Lower leg skin (tissue), 4 donors: ENCODE measurements at places on chromosomes 1 and 21. TPM values are rescaled to one million over a fixed set of nuclear protein-coding genes. Genes with fewer than 3 reads are reported as not detected.

- DNase-seq, result no peak
Observed at GRCh38 chr1:158020886-158021620, 27.6 kb downstream of the KIRREL1 start.

DNA sequence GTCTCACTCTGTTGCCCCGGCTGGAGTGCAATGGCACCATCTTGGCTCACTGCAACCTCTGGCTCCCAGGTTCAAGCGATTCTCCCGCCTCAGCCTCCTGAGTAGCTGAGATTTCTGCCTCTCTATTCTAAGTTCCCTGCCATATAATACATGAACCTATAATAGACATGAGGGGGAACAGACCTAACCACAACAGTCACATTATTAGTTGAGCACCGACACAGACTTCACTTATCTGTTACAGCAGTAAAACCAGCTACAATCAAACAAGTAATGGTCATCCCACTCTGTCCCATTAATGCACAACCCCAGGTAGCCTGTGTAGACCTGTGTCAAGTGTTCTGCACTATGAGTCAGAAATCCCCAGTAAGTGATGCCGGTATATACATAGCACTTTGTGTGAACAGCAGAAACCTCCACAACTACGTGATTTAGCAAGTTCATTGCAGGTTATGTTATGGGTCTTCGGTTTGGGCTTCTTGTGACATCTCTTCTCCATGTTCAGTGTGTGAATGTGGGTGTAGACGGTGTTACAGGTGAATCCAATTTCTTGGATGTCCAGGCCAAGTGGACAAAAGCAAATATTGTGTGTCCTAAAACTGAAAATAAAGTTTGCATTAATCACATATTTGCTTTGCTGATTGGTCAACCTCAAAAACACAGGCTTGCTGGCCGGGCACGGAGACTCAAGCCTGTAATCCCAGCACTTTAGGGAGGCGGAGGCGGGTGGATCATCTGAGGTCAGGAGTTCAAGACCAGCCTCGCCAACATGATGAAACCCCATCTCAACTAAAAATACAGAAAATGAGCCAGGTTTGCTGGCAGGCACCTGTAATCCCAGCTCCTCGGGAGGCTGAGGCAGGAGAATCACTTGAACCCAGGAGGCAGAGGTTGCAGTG, 3.6 kb downstream of the MMACHC start:
- no peak for DNase-seq

GRCh38 chr1:53949023-53949990, 3.2 kb downstream of the LRRC42 start:
- no peak for DNase-seq

Gene C8B
- not detected for total RNA-seq

- DNase-seq, result no peak
Observed at GRCh38 chr1:203675596-203676347, 49.1 kb downstream of the ATP2B4 start.

Gene FCRL6
- total RNA-seq, result not detected

GRCh38 chr1:1260843-1261560, 12.7 kb downstream of the UBE2J2 start:
- no peak for DNase-seq
